ENCODE measurements at places on chromosomes 11 and 22.

- DNase-seq: no peak
Observed at GRCh38 chr22:47329727-47330650, 567.5 kb downstream of the TBC1D22A start.

- DNase-seq: no peak
Observed at GRCh38 chr11:44531636-44532035, 33.8 kb upstream of the CD82 start.

GRCh38 chr11:134272381-134273316, 3.5 kb upstream of the GLB1L3 start:
- peak; percentile 61 for DNase-seq

DNA sequence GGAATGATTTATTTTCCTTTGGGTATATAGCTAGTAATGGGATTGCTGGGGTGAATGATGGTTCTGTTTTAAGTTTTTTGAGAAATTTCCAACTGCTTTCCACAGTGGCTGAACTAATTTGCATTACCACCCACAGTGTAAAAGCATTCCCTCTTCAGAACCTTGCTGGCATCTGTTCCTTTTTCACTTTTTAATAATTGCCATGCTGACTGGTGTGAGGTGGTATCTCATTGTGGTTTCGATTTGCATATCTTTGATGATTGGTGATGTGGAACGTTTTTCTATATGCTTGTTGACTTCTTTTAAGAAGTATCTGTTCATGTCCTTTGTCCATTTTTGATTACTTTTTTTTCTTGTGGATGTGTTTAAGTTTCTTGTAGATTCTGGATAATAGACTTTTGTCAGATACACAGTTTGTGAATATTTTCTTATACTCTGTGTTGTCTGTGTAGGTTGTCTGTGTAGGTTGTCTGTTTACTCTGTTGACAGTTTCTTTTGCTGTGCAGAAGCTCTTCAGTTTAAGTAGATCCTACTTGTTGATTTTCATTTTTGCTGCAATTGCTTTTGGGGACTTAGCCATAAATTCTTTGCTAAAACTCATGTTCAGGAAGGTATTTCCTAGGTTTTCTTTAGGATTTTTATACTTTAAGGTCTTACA, 291.8 kb upstream of the DDI1 start:
- no peak for DNase-seq

DNA sequence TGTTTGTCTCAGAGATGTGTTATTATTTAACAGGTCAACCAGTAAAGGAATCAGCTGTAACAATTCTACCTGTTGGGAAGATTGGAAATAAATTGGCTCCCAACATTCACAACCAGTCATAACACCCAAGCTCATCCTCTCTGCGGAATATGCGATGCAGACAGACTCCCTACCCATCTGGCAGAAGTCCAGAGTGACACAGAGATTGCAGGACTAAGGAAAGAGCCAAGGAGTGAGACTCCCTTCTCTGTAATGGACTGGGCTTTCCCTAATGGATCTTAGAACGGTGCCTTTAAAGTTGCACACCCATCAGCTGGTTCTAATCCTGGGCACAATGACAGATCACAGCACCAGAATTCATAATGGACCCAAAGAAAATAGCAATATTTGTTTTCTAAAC, 27.8 kb upstream of the UBASH3B start:
- peak; percentile 7 for DNase-seq

DNA sequence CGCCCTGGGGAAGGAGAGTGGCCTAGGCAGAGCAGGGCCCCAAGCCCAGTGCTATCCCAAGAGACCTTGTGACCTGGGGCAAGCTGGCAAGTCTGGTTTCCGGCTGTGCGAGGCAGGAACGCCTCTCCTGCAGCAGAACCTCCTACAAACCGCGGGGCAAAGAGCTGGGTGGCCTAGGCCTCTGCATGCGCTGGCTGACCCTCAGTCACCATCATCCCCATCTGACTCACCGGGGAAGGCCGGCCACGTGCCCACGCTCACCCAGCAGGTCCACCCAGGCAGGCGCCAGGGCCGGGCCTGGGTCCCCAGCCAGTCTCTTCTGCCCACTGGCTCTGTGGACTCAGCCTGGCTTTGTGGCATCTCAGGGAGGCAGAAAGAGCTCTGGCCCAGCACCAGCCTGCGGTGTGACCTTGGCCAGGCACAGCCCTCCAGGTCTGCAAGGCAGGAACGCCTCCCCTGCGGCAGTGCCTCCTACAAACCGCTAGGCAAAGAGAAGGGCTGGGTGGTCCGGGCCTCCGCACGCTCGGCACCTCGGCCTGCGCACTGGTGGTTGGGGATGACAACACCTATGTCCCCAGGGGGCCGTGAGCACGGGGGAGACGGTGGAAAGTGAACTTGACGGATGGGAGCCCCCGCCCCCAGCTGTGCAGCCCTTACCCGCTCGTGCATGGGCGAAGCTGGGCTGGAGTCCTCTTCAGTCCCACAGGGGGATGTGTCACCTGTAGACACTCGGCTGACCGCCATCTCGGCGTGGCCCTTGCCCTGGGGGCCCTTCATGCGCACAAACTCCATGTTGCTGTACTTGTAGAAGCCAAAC, 38.2 kb downstream of the KIAA0930 start:
- DNase-seq: peak; percentile 32

GRCh38 chr11:66676931-66677598, 622 bp downstream of the RBM4B start:
- DNase-seq: peak; percentile 13

Data from IMR-90 (cell line).